ENCODE measurements at places on chromosomes 12 and 14.
A peak's percentile ranks its signal among the peaks of the same experiment; 100 is the strongest.

- DNase-seq, result no peak
These were observed 73.4 kb downstream of the IFNG start for GRCh38 chr12:68086019-68086603.

DNA sequence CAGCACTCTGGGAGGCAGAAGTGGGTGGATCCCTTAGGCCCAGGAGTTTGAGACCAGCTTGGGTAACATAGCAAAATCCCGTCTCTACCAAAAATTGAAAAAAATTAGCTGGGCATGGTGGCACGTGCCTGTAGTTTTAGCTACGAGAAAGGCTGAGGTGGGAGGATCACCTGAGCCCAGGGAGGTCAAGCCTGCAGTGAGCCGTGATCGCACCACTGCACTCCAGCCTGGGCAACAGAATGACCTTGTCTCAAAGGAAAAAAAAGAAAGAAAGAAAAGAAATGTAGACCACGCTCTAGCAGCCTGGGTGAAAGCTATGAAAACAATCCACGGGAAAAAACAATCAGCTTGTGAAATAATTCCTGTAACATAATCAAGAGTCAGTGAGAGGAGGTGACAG is 29.0 kb downstream of the SARNP start:
- no peak for DNase-seq

DNA sequence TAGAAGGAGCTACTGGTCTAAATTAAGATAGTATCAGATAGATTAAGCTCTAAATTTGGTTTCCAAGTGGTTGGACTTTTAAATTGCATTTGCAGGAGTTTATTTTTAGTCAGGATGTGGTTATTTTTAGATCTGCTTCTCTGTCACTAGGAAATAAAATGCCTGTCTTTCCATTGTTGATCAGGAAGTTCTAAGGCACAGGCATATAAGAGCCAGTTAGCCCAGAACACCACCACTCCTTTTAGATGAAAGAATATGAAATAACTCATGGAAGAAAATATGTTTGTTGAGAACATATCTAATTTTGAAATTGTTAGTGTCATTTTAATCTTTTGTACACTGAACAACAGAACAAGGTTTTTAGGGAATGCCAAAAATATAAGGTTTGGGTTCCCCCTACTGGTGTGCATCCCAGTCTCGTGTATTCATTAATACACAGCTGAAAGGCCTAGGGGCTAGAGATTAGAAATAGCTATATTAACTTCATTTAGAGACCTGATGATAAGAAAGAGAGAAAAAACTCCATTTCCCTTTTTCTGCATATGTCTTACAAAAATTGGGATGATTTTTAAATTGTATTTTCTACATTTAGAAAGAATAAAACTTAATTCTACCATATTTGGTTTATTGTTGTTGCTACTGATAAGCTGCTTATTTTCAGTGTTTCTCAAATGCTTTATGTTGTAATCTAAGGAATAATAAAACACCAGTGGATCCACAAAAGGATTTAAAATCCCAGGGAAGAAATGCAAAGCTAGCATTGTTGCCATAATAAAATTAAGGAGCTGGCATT is 67.2 kb downstream of the RIC8B start:
- peak; percentile 32 for DNase-seq

- DNase-seq, result no peak
These were observed 627 bp downstream of the TESC start for GRCh38 chr12:117098361-117099217.

GRCh38 chr12:47943623-47944340 is 19.6 kb upstream of the TMEM106C start:
- DNase-seq, result no peak

GRCh38 chr14:34087571-34087970 is 136.7 kb upstream of the EGLN3 start:
- DNase-seq, result no peak

DNA sequence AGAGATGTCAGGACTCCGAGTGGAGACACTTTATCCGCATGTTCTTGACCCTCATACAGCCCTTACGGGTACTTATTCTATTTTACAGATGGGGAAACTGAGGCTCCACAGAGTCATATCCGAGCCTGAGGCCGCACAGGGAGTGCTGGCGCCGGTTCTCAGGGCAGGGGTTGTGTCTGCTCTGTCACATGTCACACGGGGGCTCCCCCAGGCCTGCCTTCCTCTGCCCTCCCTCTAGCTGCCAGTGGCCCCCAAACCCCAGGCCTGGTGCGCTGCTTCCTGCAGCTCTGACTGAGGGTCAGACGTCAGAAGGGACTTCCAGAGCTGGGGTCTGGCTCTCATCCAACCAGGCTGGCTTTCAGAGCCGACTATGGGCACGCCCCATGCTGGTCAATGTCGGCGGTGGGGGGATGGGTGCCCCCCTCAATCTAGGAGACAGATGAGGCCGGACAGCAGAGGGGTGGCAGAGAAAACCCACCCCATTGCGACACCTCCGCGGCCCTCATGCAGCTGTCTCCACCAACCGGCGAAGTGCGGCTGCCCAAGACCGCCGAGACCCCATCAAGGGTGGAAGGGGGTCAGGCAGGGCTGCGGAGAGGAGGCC is 811 bp upstream of the INF2 start:
- DNase-seq, result no peak

Measured in NCI-H2029 treated with DMSO at 0.1 percent for 48 hours (cell line).